ENCODE measurements at places on chromosomes 13 and 19. TPM values are rescaled to one million over a fixed set of nuclear protein-coding genes. Genes with fewer than 3 reads are reported as not detected.
A peak's percentile ranks its signal among the peaks of the same experiment; 100 is the strongest.

The KIR2DL1 gene
- not detected for polyA plus RNA-seq

- H3K27ac ChIP-seq: no peak overlapping the region
- H3K4me3 ChIP-seq: no peak overlapping the region
- DNase-seq: no peak
- H3K4me1 ChIP-seq: no peaks in the 10 kb centered on the region
- no peaks in the 10 kb centered on the region for H3K36me3 ChIP-seq
Measured at GRCh38 chr13:107097916-107098315, 530.0 kb upstream of the ARGLU1 start.

The BRME1 gene
- 1.7 TPM for polyA plus RNA-seq

The RGS9BP gene
- polyA plus RNA-seq: 8.2 TPM

- no peaks in the 10 kb centered on the region for H3K4me1 ChIP-seq
- H3K4me3 ChIP-seq: no peak overlapping the region
- no peaks in the 10 kb centered on the region for H3K36me3 ChIP-seq
Measured at GRCh38 chr13:97506511-97506910, 72.5 kb downstream of the RAP2A start.

The LYPD3 gene
- 0.12 TPM for polyA plus RNA-seq

The GPR180 gene
- polyA plus RNA-seq: 1.6 TPM

- no peaks in the 10 kb centered on the region for H3K4me1 ChIP-seq
- H3K36me3 ChIP-seq: no peaks in the 10 kb centered on the region
- no peak for DNase-seq
- no peak overlapping the region for H3K4me3 ChIP-seq
Measured at GRCh38 chr13:108346376-108346775, 76.9 kb downstream of the TNFSF13B start.

- H3K27ac ChIP-seq: peak overlapping the region; percentile 16
- H3K27me3 ChIP-seq: no peaks in the 10 kb centered on the region
- no peaks in the 10 kb centered on the region for H3K36me3 ChIP-seq
- peak; percentile 70 for DNase-seq
- H3K4me1 ChIP-seq: peaks cover 19% of the 10 kb centered on the region
Measured at GRCh38 chr19:5086725-5087439, 118.0 kb downstream of the KDM4B start.

The GGN gene
- polyA plus RNA-seq: 0.04 TPM

DNA sequence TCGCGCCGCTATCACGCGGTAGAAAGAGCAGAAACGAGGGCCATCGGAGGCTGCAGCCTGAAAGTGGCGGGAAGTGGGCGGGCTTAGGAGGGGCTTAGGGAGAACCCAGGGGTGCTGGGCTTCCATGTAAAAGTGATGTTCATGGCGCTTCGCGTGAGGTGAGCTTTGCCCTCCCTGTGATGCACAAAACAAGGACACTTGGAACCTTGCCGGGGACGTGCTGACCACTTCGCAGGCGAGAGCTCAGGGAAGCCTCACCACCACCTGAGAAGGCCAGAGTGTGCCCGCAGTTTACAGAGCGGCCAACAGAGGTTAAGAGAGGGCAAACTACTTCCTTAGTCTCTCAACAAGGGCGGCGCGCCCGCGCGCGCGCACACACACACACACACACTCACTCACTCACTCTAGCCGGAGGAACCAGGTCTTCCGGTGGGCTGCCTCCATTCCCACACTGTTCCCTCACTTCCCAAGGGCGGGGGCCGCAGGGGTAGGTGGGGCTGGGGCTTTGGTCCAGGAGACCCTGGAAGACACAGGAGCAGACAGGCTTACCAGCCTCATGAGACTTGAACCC is 651 bp downstream of the GAPDHS start:
- H3K36me3 ChIP-seq: no peaks in the 10 kb centered on the region
- H3K4me1 ChIP-seq: no peaks in the 10 kb centered on the region
- peak; percentile 64 for DNase-seq
- H3K27me3 ChIP-seq: peaks cover 52% of the 10 kb centered on the region
- H3K27ac ChIP-seq: no peak overlapping the region

The TRAPPC5 gene
- 40.6 TPM for polyA plus RNA-seq
